ENCODE measurements at places on chromosomes 12 and 14.

DNA sequence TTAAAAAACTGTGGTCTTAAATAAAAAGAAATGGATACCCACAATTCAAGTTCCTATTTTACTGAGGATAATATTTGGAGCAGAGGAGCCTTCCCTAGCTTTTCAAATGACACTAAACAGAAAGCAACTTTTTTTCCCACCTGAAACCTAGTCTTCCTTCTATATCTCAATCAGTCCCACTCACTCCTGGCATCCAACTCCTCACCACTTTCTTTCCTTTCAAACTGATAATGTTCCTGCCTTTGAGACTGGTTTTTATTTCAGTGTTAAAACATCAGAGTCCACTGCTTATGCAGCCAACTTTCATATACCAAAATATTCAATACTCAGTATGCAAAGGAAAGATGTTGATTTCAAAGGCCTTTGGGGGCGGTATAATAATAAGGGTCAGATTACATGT is 225.6 kb downstream of the GXYLT1 start:
- no peak for DNase-seq

- DNase-seq, result no peak
These were observed 291.7 kb downstream of the RAD51B start for GRCh38 chr14:68111097-68111852.

- no peak for DNase-seq
These were observed 54.5 kb upstream of the MMP17 start for GRCh38 chr12:131773582-131774221.

DNA sequence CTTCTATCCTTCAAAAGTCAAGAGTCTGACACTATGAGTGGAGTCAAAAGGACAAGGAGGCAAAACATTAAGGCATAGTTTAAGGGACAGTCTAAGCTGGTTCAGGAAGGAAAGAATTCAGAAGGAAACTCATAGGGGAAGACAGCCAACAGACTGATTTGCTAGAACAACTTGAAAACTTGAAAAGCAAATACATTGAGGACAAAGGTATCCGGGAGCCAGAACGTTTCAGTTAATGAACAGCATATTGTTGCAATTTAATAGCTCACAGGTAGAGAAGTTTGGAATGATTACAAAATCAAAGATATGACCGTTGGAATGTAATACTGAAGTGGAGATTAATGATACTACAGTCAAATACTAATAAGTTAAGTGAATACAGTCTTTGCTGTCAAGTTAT is 312.8 kb upstream of the RPL10L start:
- DNase-seq, result no peak

DNA sequence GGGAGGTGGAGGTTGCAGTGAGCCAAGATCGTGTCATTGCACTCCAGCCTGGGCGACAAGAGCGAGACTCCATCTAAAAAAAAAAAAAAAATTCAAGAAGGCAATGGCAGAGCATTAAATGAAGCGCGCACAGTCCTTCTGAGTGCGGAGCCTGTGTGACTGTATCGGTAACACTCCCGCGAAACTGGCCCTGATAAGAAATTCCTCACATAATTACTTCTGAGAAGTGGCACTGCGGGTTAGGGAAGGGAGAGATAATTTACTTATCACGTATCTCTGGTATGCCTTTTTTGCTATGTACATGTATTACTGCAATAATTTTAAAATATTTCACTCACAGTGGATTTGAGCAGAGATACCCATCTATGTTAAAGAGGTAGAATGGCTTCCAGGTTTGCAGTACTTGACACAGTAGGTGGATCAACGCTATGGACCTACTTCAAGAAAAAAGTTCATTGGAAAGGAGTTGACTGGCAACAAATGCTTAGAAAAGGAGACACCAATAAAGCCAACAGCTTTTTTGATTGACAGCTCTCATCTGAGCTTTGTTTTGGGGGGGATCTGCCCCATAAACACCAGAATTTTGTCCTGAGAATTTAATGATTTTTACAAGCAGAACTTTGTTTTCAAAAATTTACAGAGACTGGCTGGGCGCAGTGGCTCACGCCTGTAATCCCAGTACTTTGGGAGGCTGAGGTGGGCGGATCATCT is 29.2 kb upstream of the SPTLC2 start:
- DNase-seq, result no peak

DNA sequence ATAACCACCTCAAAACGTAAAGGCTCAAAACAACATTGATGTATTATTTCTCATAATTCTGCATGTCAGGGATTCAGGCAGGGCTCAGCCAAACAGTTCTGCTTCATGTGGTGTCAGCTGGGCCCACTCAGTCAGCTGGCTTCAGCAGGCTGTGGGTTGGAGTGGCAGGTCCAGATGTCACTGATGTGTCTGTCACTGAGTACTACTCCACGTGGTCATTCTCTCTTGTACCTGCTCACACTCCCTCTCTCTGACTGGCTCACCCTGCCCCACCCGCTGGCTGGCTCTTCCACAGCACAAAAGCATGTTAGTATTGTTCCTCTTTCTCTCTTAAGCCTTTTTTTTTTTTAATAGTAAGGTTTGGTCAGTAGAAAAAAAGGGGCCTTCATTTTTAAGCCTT is 182.4 kb downstream of the DICER1 start:
- no peak for DNase-seq

DNA sequence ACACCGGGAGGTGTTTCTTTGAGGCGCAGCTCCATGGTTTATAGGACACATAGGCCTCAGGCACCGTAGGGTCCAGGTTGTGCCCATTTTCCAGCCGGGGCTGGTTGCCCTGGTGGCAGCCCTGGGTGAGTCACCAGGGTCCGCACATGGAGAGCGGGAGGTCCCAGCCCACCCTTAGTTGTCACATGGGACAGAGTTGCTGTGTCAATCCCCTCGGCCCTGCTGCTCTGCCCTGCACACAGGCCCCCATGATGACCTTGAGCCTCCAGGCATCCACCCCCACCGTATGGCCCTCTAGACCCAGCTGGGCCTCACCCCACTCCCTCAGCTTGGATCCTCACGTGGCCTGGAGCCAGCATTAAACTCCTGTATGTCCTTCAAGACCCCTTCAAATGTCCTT is 7.7 kb downstream of the TRMT61A start:
- DNase-seq, result no peak

DNA sequence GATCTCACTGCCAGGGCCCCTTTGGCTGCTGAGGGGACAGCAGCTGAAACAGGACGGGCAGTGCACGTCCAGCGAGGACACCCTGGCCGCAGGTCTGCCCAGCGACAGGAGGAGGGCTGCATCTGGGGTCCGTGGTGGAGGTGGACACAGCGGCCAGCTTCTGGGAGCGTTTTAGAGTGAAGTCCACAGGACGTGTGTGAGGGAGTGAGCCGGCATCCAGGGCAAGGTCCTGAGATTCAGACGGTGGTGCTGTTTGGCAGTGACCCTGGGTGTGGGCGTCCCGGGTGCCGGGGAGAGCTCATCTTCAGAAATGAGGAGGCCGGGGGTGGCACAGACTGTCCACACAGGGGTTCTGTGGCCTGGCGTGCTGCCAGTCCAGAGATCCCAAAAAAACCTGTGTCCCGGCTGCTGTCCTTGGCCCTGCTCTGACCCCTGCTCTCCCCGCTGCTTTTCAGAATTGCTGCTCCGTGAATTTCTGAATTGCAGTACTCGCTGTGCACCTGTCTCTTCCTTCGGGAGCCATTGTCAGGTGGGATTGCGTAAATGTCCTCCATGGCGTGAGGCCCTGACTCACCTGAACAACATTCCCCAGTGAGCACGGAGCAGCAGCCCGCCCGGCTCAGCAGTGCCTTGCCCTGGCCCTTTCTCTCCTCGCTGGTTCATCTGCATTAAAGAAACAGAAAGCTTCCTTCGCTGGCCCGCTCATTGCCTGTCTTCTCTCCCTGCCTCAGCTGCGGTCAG is 183.5 kb upstream of the C14orf180 start:
- no peak for DNase-seq

GRCh38 chr12:1666685-1667162 is 24.1 kb upstream of the ADIPOR2 start:
- peak; percentile 81 for DNase-seq

GRCh38 chr14:89566644-89567415 is 149.8 kb upstream of the FOXN3 start:
- DNase-seq, result no peak

- DNase-seq, result no peak
These were observed 248.5 kb downstream of the NELL2 start for GRCh38 chr12:44627387-44628166.

DNA sequence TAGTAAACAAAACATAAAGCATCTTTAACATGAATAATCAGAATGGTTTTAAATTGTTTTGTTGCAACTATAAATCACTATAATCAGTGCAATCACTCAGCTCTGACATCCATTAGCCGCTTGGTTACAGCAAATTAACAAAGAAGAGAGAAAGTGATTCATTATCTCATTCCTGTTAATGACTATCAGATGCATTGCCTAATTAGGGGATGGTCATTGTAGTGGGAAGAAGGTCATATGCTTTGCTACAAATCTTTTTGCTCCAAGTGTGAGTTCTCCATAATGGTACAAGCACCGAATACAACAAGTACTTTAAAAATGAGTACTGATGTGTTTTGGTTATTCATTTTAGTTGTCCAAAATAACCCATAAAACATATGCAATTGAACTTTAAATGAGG is 272.0 kb downstream of the AKAP6 start:
- DNase-seq, result no peak

DNA sequence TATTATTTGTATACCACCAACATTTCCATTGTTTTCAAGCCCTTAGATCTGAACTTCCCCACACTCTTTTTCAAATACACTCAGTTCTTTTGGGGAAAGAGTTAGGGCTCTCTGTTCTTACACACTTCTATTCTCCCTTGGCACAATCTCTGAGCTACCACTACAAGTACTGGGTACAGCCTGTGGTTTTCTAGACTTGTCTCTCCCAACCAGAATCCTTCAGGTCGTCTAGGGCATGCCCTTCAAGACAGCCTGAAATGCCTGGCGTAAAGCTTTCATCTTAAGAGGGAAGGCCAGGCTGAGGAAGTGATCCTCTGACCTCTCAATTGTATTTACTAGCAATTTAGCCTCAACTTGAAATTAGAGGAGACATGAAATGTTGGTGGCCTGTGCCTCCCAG is 1442.0 kb downstream of the AACS start:
- DNase-seq, result no peak

DNA sequence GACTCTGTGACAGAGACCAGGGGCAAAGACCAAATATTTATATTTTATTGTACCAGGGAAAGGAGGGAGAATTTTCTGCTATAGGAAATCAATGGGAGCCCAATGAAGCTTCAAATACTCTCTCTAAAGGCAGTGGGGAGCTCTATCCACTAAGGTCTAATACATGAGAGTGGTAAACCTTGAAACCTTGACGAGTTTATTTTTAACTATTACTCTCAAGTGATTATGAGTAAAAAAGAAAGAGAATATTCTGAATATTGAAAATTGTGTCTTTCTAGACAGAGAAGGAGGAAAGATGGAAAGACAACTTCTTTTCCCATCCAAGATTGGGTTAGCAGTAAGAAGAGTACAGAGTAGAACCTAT is 1722.1 kb upstream of the SEL1L start:
- DNase-seq, result no peak

DNA sequence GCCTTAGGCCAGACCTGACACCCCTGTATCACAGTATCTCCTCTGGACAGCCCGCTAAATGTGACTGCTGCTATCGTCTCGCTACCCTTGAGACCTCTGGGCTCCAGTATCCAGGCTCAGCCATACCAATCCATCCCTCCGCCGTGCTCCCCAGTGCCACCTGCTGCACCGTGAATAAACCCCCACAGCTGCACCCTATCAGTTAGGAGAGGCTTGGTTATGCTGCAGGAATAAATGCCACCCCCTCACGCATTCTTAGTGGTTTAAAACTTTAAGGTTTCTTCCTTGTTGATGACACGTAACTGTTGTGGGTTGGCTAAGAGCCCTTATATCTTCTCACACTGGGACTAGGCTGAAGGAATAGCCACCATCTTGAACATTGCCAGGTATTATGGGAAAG is 12.1 kb downstream of the CCDC63 start:
- no peak for DNase-seq

DNA sequence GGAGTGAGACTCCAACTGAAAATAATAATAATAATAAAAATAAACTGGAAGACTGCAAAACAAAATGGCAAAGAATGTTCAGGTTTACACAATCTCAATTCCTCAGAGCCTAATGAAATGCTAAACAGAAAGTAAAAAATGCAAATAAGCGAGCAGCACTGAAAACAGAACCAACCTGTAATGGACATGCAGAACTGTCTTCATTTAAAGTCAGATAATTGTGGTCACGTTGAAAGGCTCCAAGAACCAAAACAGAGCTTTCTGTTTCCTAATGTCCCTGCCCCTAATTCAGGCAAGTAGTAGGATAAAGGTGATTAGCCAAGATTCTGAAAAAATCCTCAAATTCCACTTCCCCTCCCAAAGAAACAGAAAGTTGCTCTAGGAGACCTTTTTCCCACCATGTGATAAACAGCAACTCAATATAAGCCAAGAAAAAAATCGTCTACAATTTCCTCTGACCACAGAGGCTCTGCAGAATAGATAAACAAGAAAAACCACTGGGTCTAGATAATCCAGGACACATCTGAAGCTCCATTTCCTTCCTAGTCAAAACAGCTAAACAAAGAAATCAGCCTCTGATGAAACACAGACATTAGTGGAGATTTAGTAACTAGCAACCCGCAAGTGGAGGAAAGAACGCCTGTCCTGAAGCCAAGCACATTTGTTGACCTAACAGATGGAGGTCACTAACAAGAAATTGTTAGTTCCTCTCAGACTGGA is 3.0 kb downstream of the MIS18BP1 start:
- peak; percentile 29 for DNase-seq

DNA sequence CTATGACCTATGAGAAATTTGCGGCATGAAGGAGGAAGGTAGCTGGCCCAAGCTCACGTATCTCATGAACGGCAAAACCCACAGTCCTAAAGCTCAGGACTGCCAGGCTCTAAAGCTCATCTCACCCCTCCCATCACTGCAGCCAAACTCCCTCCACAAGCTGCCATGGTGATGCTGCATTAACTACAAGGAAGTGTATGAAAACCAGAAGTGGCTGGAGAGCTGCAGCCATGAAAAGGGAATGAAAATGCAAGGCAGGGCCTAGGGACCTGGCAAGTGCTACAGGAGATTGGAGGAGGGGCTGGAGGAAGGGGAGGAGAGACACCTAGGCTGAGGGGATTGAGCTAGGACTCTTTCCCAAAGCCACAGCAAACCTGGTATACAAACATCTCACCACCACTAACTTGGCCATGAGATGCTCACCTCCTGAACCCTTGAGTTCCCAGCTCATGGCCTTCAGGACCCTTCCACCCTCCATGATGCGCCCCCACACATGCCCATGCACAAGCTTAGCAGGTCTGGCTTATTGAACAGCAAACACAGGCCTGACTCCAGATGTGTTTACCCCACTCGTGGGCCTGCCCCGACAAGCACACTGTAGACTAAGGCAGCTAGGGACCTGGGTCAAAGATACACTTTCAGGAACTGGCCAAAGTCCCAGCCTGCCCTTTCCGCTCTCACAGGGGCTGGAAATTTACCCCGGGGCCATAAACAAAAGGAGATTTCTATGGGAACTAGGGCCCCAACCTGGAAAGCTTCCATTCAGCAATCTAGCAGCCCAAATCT is 42.0 kb downstream of the LTBP2 start:
- peak; percentile 12 for DNase-seq

All from HepG2 (cell line).